ENCODE measurements at places on chromosomes 1 and 21.

GRCh38 chr1:87938631-87939030, 610.0 kb downstream of the LMO4 start:
- DNase-seq: no peak

DNA sequence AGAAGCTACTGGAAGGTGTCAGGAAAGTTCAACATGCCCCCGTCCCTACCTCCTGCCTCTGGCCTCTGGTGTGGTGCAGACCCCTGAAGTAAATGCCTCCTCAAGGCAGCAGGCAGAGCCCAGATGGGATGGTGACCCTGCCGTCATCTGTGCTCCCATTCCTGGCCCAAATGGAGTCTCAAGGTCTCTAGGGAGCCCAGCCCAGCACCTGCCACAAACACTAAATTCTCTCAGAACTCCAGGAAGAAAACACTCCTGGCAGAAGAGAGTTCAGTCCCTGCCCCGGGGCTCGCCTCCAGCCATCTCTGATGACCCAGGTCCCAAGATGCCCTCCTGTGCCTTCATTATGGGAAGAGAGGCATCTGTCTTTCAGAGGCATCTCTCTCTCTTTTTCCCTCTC, 261.6 kb upstream of the TMEM51 start:
- no peak for DNase-seq

DNA sequence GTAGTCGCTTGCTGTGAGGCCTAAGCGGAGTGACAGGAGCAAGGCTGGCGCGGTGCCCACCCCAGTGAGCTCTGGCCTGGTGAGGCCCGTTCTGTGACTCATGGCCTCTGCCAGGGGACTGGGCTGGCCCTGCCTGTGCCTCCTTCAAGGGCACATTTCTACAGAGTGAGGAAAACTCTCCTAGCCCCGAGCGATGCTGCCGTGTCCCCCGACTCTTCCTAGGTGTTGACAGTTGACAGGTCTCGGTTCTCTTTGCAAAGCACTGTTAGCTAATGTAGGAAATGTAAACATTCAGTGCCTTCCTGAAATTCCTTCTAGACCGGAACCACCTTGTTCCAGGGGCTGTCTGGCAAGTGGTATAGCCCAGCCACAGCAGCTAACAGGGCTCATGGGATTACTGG, 43.9 kb downstream of the ABCG1 start:
- no peak for DNase-seq

DNA sequence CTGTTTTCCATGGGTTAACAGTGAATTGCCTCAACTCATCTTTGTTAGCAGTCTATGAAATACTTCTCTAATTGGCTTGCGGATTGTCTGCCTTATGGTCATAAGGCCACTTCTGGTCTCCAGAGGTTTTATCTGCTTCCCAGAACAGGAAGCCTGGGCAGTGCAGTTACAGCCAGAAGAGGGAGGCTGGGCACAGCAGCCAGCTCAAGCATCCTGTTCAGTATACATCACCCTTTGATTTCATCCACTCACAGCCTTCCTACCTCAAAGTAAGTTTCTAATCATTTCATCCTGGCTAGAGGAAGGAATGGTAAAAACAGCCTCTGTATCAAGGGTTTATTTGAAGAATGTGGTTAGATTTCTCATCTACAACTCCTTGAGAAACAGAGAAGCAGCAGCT, 311.5 kb upstream of the DEPDC1 start:
- no peak for DNase-seq

GRCh38 chr1:185309566-185309965, 7.5 kb downstream of the IVNS1ABP start:
- no peak for DNase-seq

DNA sequence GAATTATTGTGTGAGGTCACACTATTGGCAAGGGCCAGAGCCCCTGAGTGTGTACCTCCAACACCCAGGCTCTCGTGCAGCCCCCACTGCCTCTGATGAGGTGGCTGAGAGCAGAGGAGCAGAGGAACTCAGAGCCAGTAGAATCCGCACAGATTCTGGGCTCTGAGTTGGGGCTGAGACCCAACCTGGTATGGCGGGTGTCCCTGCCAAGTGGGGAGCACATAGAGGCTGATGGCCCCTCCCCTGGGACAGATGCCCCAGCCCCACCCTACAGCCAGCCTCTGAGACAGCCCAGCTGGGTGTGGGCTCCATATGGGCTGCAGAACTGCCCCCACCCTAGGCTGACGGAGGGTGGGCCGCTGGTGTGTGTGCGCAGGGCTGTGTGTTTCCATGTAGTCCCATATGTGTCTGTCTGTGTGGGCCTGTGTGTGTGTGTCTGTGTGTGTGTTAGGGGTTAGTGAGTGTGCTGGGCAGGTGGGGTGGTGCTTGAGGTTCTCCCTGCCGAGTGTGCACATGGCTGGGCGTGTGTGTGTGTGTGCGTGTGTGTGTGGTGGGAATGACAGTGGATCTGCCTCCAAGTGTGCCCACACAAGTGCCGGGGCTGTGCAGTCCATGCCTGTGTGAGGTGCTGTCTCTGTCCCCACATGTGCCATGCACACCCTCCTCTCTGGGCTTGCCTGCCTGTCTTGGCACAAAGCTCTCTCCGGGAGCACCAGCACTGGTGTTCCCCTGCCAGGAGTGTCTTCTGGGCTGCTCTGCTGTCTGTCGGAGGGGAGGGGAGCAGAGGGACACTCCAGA, 24.4 kb downstream of the FOXO6 start:
- DNase-seq: no peak
